ENCODE measurements at places on chromosomes 13 and 19. TPM values are rescaled to one million over a fixed set of nuclear protein-coding genes. Genes with fewer than 3 reads are reported as not detected.
A peak's percentile ranks its signal among the peaks of the same experiment; 100 is the strongest.

DNA sequence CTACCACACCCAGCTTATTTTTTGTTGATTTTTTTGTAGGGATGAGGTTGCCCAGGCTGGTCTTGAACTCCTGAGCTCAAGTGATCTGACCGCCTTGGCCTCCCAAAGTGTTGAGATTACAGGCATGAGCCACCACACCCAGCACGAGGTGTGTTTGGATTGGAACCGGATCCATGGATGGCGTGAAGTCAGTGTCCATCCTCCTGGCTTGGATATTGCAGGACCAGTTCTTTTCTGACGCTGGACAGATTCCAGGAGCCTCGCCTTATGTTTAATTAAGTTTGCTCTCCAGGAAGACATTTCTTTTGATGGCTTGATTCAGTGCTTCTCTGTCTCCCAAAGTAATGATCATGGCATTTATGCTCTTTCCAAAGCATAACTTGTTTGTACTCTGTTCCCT is 14.4 kb upstream of the RFXAP start:
- H3K27me3 ChIP-seq: peaks cover 9% of the 10 kb centered on the region
- H3K4me3 ChIP-seq: no peak overlapping the region
- H3K36me3 ChIP-seq: no peaks in the 10 kb centered on the region
- DNase-seq: no peak

- H3K36me3 ChIP-seq: no peaks in the 10 kb centered on the region
- peaks cover 4% of the 10 kb centered on the region for H3K4me1 ChIP-seq
- H3K4me3 ChIP-seq: peak overlapping the region; percentile 56
- H3K27ac ChIP-seq: no peak overlapping the region
- no peaks in the 10 kb centered on the region for H3K27me3 ChIP-seq
- no peak for DNase-seq
Measured at GRCh38 chr13:64075543-64076271, 2660.1 kb upstream of the PCDH20 start.

ICAM5 gene
- total RNA-seq: 0.95 TPM

IGSF23 gene
- not detected for total RNA-seq

OR7A17 gene
- total RNA-seq: not detected
